ENCODE measurements at places on chromosomes 7 and 10.
A peak's percentile ranks its signal among the peaks of the same experiment; 100 is the strongest.

- no peak for DNase-seq
These were observed 276.3 kb downstream of the GALNT17 start for GRCh38 chr7:71408271-71408670.

GRCh38 chr7:106460792-106461254 lies 176.0 kb upstream of the NAMPT start:
- no peak for DNase-seq

DNA sequence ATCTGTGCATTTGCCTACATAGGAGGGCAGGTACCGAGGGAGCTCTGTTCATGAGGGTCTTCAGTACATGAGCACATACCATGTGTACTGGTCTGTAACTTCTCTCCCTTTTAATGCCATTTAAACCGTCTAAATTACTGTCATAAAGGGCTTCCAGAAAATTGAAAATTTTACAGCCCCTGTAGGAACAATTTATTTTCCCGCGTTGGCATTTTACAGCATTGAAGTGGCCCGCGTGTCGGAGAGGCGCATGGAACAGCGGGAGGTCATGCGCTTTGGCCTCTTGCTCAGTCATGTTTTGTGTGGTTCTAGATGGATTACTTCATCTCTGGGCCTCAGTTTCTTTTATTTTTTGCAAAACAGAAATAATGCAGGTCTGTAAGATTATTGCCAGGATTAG lies 9.8 kb downstream of the WIPI2 start:
- no peak for DNase-seq

DNA sequence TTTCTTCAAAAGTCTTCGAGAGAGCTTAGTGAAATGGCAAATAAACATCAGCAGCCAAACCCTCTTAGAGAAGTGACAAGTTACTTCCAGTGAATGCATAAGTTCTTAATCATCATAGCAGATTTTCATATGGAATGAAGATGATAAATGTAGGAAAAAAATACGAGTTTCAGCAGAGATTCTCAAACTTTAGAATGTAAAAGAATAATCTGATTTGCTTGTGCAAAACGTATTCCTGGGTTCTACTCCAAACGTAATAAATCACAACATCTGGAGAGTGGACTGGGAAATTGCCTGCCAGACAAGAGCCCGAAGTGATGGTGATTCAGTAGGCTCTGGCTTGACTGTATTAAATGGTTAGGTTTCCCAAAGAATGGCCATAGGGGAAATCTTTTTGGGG lies 62.2 kb downstream of the AKR1E2 start:
- no peak for DNase-seq

GRCh38 chr7:421136-421991 lies 98.3 kb downstream of the PDGFA start:
- no peak for DNase-seq

GRCh38 chr7:130897515-130898419 lies 163.8 kb upstream of the KLF14 start:
- DNase-seq, result no peak

DNA sequence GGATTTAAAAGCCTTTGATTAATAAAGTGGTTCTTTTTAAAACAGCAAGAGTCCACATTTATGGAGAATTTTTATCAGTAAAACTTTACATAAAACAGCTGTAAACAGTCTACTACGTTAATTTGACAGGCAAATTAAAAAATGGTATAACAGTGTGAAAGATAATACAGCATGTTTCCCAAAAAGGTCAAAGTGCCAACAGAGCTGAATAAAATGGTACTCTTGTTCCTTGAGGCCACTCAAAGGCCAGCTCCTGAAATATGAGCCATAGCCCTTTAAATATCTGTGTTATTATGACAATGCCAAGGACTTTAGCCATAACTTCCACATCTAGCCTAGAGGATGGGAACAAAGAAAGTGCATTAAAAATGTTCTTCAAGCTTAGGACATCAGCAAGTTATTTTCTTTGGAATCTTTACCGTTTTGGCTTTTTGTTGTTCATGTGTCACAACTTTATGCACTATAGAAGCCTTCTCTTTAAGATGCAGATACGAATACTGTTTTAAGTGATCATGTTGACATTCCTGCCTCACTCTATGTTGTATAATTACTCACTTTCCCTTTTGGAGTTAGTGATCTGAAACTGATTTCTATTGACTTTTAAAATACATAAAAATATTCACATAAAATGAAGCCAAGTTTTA lies 165.6 kb downstream of the RNLS start:
- no peak for DNase-seq

- DNase-seq, result no peak
These were observed 58.1 kb upstream of the OPN4 start for GRCh38 chr10:86596266-86596665.

DNA sequence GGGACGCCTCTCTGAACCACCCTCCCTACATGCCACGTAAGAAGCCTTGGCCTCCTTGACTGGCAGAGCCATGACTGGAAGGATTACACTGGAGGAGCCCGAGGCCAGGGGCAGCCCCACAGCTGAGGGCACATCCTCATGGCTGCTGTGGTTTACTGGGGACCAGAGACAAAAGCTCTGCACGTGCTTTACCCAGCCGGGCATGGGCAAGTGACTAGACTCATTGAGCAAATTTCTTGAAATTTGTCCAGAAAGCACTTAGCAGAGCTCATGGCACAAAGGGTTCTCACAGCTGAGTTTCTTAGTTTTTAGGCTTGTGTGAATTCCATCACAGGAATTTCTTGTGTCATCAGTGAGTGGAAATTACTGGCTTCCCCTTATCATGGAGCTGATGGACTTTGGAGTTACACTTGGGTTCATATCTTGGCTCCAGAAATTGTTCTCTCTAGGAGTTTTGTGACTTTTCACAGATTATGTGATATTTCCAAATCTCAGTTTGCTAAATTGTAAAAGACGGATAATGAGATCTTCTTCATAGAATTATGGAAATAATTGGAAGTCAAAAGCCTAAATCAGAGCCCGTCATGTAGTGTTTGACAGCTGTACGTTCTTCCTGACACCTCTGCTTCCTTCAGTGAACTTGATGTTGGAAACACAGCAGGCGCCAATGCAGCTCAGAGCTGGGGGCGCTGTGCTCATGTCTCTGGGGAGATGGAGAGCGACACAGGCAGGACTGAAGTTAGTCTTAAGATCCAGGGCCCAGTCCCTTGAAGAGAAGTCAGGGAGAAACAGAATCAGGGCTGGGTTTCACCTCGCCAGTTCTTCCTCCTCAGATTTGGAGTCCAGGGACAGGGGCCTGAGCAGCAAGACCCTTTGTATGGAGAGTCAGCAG lies 47.7 kb upstream of the MGAM2 start:
- no peak for DNase-seq

DNA sequence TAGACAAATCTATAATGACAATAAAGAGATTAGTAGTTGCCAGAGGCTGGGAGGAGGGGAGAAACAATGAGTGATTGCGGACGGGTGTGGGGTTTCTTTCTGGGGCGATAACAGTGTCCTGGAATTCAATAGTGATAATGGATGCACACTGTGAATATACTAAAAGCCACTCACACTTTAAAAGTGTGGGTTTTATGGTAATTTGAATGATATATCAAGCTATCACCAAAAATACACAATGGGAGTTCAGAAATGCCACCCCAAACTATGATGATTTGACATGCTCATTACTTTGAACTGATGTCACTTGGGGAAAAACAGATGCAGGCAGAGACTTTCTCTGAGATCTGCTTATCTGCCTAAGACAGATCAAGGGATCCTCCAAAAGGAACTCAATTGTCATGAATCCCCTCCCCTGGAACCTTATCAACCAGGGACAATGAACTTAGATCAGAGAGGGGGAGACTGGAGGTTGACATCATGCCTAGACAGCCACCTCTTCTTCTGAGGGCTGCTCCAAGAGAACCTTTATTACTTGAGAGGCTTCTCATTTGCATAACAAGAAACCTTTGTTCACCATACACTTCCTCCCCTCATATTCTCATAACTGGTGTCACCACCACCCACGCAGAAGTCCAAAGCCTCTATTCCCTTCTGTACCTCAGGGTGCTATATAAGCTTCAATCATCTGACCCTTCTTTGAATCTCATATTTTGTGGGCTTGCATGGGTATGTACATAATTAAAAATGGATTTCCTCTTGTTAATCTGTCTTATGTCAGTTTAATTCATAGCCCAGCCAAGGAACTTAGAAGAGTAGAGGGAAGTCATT lies 14.8 kb upstream of the ZC3HAV1 start:
- no peak for DNase-seq

GRCh38 chr10:110226926-110227641 lies 19.7 kb downstream of the MXI1 start:
- peak; percentile 59 for DNase-seq

- DNase-seq, result no peak
These were observed 182.9 kb downstream of the MYOF start for GRCh38 chr10:93299195-93299594.

DNA sequence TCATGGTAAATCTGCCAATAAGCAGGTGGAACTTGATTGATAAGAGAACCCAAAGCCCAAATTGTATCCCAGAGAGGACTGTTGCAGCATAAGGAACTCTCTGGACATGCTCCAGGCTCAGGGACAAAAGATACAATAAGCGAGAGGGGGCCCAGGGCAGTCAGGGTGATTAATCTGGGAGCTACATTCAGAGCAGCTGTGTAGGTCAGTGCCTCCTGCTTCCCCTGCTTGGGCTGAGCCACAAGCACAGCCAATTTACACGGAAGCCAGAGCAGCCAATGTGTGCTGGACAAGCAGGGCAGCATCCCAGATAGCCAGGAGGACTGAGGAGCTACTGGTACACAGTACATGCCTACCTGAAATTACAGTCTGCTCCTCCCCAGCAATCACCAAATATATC lies 24.2 kb downstream of the MYPN start:
- DNase-seq, result peak; percentile 11

DNA sequence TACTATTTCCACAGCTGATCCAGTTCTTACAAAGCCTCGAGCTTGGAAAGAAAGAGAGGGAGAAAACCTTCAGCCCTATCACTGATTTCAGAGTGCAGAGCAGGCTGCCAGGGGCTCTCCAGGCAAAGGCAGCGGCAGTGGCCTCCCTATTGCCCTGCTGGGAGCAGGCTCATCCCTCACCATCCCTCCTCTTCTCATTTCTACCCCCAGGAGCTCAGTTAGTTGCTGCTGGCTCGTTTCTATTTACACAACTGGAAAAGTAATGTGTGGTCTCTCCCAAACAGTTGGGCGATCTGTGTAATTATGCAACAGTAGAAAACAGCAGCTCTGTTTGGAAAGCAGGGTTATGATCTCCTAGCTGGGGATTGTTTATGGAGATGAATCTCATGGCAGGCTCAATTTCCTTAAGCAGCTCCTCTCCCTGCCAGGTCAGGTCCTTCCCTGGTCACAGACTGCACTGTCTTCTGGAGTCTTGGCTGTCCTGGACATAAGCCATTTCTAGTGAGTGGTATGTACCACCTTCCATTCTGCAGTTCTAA lies 28.7 kb upstream of the TNS3 start:
- DNase-seq, result no peak

- no peak for DNase-seq
These were observed 170.3 kb downstream of the NEURL1 start for GRCh38 chr10:103663802-103664201.

DNA sequence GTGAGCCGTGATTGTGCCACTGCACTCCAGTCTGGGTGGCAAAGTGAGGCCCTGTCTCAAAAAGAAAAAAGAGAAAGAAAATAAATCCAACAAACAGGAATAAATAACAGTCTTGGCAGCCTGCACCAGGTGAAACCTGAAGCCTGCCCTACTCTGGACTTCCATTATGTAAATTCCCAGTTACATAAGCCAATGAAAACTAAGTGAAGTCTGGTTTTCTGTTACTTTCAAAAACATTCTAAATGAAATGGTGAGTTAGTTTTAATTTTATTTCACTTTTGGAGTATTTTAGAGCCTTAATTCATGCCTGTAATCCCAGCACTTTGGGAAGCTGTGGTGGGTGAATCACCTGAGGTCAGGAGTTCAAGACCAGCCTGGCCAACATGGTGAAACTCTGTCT lies 22.5 kb upstream of the HIBADH start:
- DNase-seq, result no peak

DNA sequence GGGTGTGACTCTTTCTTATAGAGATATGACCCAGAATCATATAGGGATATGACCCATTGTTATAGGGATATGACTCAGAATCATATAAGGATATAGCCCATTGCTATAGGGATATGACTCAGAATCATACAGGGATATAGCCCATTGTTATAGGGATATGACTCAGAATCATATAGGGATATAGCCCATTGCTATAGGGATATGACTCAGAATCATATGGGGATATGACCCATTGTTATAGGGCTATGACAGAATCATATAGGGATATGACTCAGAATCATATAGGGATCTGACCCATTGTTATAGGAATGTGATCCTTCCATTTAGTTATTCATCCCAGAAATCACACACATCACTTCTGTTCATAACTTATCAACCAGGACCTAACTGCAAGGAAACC lies 312.2 kb upstream of the ADARB2 start:
- no peak for DNase-seq

DNA sequence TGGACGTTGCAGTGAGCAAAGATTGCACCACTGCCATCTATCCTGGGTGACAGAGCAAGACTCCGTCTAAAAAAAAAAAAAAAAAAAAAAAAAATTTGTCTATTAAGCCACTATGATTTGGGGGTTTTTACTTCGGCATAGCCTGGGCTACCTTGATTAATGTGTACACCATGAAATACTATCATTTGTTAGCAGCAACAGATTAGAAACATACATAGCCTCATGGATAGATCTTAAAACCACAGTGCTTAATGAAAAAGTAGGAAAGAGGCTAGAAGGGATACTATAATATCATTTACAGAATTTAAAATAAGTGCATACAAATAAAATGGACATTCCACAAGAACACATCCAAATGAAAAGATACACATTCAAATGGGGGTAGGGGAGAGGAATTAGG lies 77.3 kb upstream of the IL6 start:
- DNase-seq, result no peak
